GM12878 (cell line): ENCODE measurements at places on chromosomes 12 and 14. TPM values are rescaled to one million over a fixed set of nuclear protein-coding genes. Genes with fewer than 3 reads are reported as not detected.

DNA sequence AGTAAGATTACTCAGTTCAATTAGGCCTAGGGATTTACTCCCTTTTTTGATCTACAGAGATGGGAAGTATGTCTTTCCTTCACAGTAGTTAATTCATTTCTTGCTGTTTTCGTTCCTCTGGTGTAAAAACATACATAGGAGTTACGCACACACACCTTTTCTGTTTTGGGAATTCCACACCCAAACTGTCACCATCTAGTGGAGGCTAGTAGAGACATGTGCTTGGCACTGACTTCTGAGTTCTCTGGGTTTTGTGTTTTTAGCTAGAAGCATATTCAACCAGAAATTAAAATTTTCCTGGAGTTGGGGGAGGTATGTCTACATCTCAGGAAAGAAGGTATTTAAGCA lies 1.4 kb downstream of the SUSD6 start:
- no peak for DNase-seq

GRCh38 chr12:23066095-23066494 lies 441.1 kb downstream of the ETNK1 start:
- DNase-seq = no peak

DNA sequence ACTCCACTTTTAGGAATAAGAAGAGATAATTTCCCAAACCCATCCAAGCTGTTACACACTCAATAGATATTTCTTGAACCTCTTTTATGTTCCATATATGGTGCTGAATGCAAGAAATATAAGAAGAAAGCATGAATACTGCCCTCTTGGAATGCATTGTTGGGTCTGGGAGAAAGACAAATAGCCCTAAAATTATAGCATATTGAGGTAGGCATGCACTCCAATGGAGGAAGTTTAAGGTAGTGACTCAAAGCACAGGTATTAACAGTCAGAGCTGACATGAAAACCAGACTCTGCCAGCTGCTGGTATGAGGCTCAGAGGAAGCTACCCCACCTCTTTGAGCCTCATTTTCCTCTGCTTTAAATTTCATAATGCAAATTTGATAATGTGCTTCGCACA lies 261.3 kb upstream of the NOS1 start:
- DNase-seq = no peak

Gene LRP1
- total RNA-seq = 0.93 and 1.1 TPM in 2 replicates

DNA sequence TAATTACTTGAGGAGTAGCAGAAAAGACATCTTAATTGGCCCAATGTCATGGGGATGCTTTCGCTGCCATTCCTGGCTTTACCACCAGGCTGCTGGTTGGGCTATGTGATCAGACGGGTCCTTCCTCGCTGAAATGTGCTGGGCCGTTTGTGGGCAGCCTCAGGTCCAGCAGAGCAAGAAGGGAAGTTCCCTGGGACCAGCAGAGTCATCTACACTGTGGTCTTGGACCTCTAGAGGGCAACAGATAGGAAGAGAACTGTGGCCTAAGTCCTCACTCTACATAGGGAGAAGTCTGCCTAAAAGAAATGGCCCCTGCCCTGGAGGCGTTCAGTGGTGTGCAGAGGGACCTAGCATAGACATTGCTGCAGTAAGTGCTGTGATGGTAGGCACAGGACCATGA lies 10.9 kb downstream of the EVL start:
- DNase-seq = no peak

Gene KRT79
- total RNA-seq = not detected in 2 replicates

Gene TMTC1
- 0.69 and 0.93 TPM in 2 replicates for total RNA-seq

GRCh38 chr12:14923944-14924343 lies 14.4 kb downstream of the ERP27 start:
- DNase-seq = no peak

Gene COL2A1
- 0.66 and 0.67 TPM in 2 replicates for total RNA-seq

Gene ACOT6
- total RNA-seq = not detected in 2 replicates

Gene CACNA1C
- total RNA-seq = 0.13 TPM in 1 of 2 replicates, not detected in the other

DNA sequence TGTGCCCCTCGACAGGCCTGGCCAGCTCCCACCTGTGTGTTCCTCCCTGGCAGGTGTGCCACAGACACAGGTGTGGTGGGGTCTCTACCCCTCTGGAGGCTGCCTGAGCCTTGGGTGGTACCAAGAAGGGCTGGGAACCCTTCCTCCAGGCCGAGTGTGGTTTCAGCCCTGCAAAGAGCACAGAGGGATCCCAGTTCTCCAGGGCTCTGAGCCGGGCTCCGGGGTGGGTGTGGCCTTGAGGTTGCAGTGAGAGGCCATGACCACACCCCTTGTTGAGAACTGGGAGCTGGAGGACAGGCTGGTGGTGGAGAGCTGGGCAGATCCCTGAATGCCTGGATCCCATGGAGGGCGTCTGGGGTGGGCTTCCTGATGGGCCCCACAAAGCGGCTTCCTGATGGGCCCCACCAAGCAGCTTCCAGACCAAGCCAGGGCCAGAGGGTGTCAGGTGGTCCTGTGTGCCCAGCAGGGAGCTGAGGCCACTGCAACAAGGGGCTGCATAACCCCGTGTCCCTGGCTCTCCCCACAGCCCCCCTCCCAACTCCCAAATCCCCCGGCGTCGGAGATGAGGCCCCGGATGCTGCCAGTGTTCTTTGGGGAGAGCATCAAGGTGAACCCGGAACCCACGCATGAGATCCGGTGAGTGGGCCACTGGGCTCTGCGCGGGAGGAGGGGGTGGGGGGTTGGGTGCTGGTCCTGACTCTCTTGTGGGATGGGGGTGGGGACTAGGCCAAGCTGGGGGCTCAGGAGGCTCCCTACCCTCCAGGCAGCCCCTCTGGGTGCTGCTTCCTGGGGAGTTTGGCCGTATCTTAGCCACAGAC lies 16.6 kb downstream of the RFLNA start:
- no peak for DNase-seq

Gene VRTN
- total RNA-seq = 0.05 and 0.31 TPM in 2 replicates

GRCh38 chr12:38898001-38898684 lies 7.2 kb downstream of the CPNE8 start:
- no peak for DNase-seq
